H4 (cell line): ENCODE measurements at places on chromosomes 4 and X.

DNA sequence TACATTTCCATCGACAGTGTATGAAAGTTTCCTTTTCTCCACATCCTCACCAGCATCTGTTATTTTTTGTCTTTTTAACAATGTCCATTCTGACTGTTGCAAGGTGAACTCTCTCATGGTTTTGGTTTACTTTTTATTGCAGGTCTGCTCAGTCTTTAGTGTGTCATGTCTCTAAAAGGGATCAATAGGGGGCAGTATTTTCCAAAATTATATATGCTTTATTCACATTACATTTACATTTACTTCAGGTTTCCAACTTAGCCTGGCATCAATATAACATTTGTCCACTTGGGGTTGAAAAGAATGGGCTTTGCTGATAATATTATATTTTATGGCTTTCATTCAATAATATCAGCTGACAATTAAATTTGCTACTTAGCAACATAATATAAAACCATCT, 265.0 kb upstream of the SLITRK2 start:
- DNase-seq = no peak

- no peak for DNase-seq
Measured at GRCh38 chr4:74583757-74584156, 138.8 kb downstream of the AREG start.

- peak; percentile 5 for DNase-seq
Measured at GRCh38 chrX:11386001-11386523, 92.8 kb downstream of the AMELX start.

DNA sequence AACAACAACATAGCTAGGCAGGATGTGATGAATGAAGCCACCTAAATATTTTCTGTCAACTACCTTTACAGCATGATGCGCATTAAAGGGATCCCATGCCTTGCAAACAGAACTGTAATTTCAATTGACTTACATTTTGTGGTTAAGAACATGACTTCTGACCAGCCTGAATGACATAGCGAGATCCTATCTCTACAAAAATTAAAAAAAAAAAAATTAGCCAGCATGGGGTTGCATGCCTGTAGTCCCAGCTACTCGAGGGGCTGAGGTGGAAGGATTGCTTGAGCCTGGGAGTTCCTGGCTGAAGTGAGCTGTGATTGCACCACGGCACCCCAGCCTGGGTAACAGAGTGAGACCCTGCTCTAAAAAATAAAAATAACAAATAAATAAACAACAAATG, 680.6 kb downstream of the IQCM start:
- DNase-seq = no peak

GRCh38 chr4:163587867-163588266, 93.4 kb downstream of the TMA16 start:
- DNase-seq = no peak

- DNase-seq = no peak
Measured at GRCh38 chr4:110480746-110481271, 4.9 kb downstream of the ENPEP start.

GRCh38 chrX:13808865-13809264, 8.0 kb downstream of the GPM6B start:
- DNase-seq = no peak

DNA sequence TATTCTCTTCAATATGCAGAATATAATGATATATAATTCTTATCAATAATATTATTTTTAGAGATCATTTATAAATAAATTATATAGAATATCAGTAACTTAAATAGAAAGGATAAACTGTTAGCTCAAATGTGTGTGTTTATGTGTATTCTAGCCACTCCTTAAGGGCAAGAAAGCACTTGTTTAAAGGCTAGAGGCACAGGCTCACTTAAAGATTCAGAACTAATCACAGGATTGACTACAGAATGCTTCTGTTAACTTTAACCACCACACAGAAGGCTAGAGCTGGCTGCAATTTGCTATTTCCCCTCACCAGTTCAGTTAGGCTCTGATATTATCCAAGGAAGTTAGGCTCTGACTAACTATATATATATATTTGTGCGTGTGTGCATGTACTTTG, 69.6 kb downstream of the TBCK start:
- DNase-seq = no peak

- DNase-seq = no peak
Measured at GRCh38 chr4:186366326-186366725, 100.3 kb downstream of the F11 start.

DNA sequence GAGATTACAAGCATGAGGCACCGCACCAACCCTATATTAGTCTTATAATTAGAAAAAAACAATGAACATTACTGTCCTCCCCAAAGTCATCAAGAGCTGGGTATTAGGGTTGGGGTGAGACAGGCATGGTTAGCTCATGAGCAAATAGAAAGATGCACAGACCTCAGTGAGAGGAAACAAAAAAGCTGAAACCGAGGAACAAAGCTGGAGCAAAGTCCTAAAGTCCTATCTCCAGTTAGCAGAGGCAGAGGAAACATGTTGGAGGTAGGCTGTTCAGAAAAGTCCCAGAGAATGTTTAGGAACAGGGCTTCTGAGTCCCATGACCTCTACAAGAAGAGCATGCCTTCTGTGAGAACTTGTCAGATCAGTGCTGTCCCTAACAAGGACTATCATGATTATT, 4.6 kb upstream of the PCYT1B start:
- no peak for DNase-seq

GRCh38 chr4:83599183-83599582, 63.3 kb downstream of the GPAT3 start:
- DNase-seq = peak; percentile 38

- DNase-seq = no peak
Measured at GRCh38 chrX:8987672-8988250, 46.2 kb downstream of the FAM9B start.

DNA sequence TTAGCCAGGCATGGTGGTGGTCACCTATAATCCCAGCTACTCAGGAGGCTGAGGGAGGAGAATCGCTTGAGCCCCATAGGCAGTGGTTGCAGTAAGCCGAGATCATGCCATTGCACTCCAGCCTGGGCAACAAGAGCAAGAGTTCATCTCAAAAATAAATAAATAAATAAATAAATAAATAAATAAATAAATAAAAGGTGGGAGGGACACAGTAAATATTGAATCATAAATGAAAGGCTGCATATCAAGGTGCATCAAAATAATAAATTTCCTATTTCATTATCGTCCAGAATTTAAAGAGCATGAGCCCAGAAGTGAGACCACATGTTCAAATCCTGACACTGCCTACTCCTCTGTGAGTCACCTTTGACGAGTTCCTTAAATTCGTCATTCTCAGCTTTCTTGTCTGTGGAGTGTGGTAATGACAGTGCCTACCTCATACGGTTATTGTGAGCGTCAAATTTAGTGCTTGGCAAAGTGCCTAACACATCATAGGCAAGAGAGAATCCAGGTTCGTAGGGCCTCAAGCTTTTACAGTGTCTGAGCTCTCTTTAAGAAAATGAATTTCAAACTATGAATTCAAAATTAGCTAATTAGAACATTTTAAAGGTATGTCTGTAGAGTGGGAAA, 49.9 kb downstream of the IL15 start:
- peak; percentile 58 for DNase-seq

- DNase-seq = no peak
Measured at GRCh38 chr4:111398906-111399330, 746.3 kb upstream of the FAM241A start.

- no peak for DNase-seq
Measured at GRCh38 chr4:189804894-189805293, 135.8 kb upstream of the FRG1 start.

DNA sequence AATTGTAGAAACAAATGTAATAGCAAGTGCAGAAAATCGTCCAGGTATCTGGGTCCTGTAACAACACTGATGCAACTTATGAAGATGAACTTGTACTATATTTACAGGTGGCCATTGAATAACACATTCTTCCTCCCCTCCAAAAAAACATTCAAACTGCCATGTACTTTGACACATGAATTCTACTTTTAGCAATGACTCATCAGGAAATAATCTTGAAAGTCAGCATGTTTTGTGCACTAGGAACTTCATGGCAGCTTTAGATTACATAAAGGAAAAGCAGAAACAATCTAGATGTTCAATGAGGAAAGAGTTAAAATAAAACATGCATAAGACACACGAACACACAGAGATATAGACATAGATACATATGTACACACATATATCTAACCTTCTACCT, 2.5 kb downstream of the PABPC1L2A start:
- no peak for DNase-seq

DNA sequence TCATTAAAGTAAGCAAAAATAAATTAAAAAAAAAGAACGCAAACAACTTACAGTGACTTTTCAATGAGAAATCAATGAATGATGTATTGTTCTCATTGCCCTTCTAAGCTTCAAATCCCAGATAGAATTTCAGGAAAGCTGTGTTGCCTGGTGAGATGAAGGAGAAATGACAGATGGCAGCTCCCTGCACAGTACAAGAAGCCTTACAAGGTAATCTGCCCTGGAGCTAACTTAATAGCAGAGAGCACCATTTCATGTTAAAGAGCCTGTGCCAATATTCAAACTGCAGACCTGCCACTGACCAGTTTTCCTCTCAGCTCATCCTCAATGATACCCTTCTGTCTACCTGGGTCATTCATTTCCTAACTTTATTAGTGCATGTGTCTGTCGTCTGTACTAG, 54.0 kb downstream of the GC start:
- no peak for DNase-seq

DNA sequence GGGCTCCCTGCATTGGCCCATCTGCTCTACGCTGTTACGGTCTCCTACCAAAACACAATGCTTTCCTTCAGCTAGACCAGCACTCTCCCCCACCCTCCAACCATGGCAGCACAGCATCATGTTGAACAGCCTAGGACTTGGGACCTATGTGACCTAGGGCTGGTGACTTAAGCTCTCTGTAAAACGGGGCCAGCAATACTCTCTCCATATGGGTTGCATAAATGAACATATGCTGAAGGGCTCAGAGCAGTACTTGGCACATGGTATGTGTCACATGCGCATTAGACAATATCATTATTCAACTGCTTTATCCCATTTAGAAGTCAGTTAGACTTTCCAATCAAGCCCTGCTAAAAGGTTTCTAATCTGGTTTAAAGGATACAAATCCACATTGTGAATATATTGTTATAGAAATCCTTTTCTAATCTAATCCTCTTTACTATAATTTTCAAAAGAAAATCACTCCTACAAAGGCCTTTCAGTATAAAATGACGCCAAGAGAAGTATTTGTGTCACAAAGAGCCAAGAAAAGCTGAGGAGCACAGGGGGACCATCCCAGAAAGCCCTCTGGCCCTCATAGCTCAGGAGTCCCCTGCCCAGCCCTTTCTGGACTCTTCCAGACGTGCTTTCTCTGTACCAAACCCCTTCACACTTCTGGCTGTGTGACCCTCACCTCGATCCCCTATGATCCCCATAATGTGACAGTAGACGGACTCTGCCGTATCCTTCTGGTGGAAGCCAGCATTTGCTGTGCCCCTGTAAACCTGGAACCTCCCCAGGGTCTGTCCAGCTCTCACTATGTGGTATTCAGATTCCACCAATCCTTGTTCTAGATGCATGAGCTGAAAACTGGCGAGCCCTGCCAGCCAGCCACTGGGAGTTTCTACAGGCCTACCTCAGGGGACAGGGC, 42.3 kb downstream of the NSG1 start:
- DNase-seq = no peak

DNA sequence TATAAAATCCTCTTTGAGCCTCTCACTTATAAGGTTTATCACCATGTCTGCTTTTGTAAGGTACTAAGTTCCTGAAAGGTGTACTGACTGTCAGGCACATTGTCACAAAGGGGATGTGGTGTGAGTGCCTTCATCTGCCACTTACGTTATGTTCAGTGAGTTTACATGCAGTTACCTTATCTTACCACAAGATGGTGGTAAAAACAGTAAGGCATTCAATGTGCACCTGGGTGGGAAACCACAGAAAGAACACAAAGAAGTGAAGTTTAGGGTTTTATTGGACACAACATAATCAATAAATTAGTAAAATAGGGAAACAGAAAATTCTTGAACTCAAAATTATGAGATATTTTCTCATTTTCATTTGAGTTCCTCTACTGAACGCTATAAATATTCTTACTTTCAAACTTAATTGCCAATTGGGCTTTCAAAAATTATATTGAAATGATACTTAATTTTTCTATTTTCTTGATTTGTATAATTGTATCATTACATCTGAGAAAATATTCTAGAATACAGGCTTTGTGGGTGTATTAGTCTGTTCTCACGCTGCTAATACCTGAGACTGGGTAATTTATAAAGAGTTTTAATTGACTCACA, 650.8 kb downstream of the PCDH7 start:
- peak; percentile 79 for DNase-seq

DNA sequence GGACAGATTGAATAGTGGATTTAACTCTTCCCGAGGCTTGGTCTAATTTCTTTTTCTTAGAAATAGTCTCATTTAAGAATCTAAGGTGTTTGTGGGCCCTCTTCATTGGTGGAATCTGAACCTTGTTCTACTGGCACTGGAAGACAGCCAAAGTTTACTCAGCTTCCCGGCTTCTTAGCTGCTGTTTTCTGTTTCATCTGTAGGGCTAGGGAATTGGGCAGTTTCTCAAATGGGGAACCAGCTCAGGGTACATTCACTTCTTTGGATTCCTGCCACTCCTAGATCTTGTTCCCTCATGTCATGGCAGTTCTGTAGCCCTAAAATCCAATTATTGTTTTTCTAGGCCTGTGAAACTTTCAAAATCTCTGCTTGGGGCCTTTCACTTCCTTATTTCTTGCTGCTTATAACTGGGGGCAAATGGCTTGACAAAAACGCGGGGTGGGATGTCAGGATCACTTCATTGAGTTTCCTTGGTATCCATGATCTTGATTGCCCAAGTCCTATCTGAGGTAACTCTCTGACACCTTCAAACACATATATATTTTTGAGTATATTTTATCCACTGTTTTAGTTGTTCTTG, 985.0 kb downstream of the C4orf33 start:
- no peak for DNase-seq

- DNase-seq = no peak
Measured at GRCh38 chr4:1356181-1356998, 9.4 kb downstream of the UVSSA start.

GRCh38 chrX:10395179-10395578, 225.2 kb downstream of the MID1 start:
- no peak for DNase-seq

DNA sequence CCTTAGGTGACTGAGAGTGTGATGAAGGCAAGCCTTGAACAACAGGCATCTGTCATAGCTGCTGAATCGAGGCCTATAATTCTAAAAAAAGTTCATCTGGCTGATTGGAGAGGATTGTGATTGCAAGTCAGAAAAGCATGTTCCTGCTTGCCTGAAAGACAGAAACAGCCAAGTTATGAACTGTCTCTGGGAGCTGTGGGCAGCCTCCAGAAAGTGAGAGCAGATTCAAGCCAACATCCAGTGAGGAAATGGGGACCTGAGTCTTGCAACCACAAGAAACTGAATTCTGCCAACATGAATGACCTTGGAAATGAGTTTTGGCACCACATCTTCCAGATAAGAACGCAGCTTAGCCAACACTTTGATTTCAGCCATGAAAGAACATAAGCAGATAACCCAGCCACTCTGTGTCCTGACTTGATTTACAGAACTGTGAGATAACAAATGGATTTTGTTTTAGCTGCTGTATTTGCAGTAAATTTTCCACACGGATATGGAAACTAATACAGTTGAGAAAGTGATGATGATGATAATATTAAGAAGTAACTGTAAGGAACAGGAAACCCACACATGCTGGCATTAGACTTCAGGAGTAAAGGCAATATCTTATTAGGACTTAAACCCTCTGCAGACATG, 240.3 kb upstream of the NDST3 start:
- DNase-seq = no peak
